Kidney epithelial cell (primary cell): ENCODE measurements at places on chromosomes 13 and 19.

- DNase-seq: no peak
Observed at GRCh38 chr13:97600458-97601075, 166.6 kb downstream of the RAP2A start.

- DNase-seq: peak; percentile 60
Observed at GRCh38 chr13:98507282-98507797, 69.6 kb downstream of the STK24 start.

- peak; percentile 32 for DNase-seq
Observed at GRCh38 chr13:74026753-74027152, 107.5 kb downstream of the KLF12 start.

- DNase-seq: no peak
Observed at GRCh38 chr13:34127523-34127922, 309.6 kb downstream of the RFC3 start.

DNA sequence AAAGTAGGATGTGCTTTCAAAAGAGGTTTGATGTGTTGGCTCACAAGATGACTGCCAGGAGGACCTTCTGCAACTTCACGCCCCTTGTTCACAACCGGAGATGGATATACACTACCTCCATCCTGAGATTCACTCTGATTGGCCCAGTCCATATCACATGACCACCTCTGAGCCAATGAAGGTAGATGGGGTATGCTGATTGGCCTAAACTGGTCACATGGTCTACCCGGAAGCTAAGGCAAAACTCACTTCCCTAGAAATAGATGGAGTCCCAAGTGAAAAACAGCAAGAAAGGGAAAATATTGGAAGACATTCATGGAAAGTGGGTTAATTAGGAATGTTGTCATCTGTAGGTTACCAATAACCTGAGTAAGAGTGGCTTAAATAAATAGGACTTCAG, 119.7 kb upstream of the MRI1 start:
- no peak for DNase-seq
